ENCODE measurements at places on chromosomes 12 and 14.

DNA sequence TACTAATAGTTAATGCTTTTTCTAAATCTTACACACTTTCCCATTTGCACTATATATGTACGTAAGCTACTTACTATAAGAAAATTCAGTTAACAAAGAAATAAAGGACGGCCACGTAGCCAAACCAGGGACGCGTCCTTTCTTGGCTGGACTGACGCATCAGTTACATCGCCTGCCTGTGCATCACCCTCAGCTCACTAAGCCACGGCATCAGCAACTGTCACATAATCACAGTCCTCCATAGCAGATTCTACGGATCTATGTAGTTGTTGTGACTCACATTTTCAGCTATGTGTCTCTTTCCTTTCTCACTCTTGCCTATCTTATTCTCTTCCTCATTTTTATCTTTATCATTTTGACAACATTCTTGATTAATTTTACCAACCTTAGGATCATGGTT is 38.1 kb upstream of the C12orf50 start:
- no peak for ATAC-seq

DNA sequence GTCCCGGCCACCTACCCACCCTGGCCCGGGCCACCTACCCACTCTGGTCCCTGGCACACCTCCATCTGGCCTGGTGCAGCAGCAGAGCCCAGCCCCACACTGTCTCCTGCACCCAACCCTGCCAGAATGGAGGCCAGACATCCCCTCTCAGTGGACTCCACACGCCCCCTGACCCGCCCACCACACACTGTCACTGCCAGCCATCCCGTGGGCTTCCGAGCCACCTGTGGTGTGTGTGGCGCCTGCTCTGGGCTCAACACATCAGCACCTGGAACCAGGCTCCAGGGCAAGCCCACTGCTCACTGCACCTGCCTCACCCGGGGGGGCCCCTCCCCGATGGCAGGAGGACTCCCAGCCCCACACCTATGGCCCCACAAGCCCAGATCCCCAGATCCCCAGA is 50.5 kb downstream of the FBRSL1 start:
- ATAC-seq: no peak

GRCh38 chr14:77158175-77158881 is 16.7 kb upstream of the ZDHHC22 start:
- ATAC-seq: peak; percentile 66

DNA sequence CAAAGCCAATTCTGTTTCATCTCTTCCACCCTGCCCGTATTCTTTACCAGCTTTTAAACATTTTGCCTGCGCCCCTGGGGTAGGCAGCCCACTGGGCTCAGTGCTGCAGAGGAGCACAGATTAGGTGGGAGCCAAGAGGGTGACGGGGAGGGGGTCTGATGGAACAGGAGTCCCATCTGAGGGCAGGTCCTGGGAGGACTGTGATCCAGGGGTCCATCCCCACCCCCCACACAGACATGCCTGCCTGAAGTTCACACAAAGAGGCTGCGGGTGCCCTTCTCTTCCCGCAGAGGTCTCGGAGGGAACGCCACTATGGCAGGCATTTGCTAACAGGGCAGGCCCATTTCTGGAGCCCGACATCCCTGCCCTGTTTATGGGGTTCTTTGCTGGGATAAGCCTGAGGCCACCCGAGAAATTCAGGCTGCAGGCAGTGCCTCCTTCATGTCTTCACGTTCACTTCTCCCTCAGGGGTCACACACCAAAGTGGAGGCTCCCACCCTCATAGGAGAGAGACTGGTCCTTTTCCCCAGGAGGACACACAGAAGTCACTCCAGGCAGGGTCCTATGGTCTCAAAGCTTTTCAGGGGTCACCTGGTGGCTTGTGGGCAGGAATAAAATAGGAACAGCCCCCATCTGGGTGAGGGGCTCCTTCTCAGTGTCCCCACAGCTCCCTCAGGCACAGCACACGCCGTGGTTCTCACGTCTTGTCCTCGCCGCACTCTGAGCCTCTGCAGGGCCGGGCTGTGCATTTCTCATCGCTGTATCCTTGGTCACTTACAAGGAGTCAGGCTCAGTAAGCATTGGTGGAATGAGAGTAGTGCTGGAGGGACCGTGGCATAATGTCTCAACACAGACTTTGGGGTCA is 12.9 kb downstream of the VASH1 start:
- no peak for ATAC-seq

DNA sequence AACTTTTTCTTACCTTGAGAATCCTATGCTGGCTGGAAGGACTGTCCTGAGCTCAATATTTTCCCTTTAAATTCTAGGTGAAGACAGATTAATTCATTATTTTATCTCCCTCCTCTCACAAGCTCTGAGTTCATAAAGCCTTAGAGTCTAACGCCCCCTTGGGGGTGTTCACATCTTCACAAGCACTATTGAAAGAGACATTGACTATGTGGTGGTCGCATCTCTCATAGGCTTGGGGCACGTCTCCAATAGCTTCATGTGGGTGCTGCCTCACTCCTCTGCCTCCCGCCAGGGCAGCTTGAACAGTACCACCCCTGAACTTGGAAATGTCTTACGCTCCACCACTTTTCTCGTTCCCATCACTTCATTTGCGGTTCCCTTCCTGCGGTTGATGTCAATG is 106.2 kb downstream of the UNC79 start:
- no peak for ATAC-seq

DNA sequence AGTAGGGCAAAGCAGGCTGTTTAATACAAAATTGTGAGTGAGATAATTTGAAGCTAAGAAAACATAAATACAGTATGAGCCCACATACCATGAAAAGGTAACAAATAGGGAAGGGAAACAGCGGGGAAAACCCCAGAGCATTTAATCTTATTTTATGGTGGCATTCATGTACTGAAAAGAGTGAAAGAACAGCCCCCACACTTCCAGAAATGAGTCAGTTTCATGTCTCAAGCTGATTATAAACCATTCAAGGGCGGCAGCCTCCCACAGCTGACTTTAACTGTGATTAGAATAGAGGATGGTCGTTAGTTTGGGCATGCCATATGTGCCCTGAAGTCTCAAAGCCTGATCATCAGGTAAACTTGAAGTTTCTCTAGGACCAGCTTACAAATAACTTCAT is 64.5 kb downstream of the FOXG1 start:
- ATAC-seq: no peak

- ATAC-seq: no peak
Observed at GRCh38 chr12:67154901-67155300, 114.3 kb upstream of the CAND1 start.

- no peak for ATAC-seq
Observed at GRCh38 chr14:33767586-33768457, 183.1 kb downstream of the EGLN3 start.

All from gastroesophageal sphincter (tissue), 4 donors.